ENCODE measurements at places on chromosomes 7 and 10. TPM values are rescaled to one million over a fixed set of nuclear protein-coding genes. Genes with fewer than 3 reads are reported as not detected.

CNPY1 gene
- total RNA-seq: not detected

PON3 gene
- 0.55 TPM for total RNA-seq

- no peak for DNase-seq
These were observed 11.5 kb downstream of the TPK1 start for GRCh38 chr7:144824360-144824759.

DNA sequence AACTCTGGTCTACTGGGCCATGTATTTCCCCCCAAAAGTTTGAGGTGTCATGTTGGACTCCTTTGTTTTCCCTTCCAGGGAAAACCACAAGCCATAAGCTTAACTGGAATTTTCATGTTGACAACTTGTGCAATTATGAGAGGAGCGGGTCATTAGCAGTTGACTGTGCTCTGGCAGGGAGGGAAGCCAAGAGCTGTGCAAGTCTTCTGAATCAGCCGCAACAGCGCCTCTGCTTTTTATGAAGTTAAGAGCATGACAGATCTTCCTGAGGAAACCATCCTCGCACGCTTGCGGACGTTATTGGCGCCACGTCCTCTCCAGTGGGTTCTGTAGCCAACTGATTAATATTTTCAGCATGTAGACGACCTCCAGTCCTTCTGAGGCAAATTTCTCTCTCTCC, 148.7 kb upstream of the MKI67 start:
- DNase-seq: no peak

CALHM3 gene
- total RNA-seq: not detected

UFSP1 gene
- 2.6 TPM for total RNA-seq

GRCh38 chr7:137657476-137658189, 189.1 kb downstream of the DGKI start:
- no peak for DNase-seq

LBX1 gene
- not detected for total RNA-seq

DNA sequence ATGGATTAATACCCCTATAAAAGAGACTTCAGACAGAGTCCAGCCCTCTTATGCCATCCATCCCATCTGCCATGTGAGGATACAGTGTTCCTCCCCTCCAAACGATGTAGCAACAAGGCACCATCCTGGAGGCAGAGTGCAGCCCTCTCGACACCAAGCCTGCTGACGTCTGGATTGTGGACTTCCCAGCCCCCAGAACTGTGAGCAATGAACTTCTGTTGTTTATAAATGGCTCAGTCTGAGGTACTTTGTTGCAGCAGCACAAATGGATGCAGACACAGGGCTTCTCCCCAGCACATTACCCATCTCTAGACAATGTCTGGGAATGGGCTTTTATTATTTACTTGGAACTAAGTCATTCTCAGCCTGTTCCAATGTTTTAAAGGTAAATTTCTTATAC, 195.6 kb downstream of the WDR37 start:
- DNase-seq: no peak

WNT2 gene
- total RNA-seq: 0.45 TPM

LRMDA gene
- total RNA-seq: 25.7 TPM

- peak; percentile 72 for DNase-seq
These were observed 472.1 kb upstream of the FOXK1 start for GRCh38 chr7:4209966-4210365.

C10orf95 gene
- total RNA-seq: not detected

ARHGAP22 gene
- 19.1 TPM for total RNA-seq

FFAR4 gene
- 0.12 TPM for total RNA-seq

ZNF277 gene
- total RNA-seq: 21.6 TPM

EZH2 gene
- total RNA-seq: 1.3 TPM

ADARB2 gene
- total RNA-seq: not detected

DNA sequence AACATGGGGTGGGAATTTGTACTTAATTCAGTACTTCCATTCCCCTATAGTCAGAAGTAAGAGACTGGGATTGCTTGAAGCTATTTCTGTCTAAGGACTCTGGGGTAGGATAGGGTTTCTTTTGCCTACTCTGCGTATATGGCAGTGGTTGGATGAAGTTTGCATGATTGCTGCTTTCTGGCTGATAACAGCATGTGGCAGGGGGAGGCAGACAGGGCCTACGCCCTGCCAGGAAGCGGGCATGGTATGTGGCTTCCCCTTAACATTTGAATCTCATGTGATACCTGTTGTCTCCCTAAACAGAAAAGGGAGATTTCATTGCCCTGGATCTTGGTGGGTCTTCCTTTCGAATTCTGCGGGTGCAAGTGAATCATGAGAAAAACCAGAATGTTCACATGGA, 57.1 kb downstream of the TACR2 start:
- no peak for DNase-seq

GRCh38 chr7:49638166-49638565, 135.3 kb upstream of the VWC2 start:
- DNase-seq: no peak

- DNase-seq: no peak
These were observed 13.8 kb downstream of the SUFU start for GRCh38 chr10:102517553-102517952.

GRK5 gene
- total RNA-seq: 112 TPM

GRCh38 chr7:16095171-16095950, 326.0 kb downstream of the CRPPA start:
- DNase-seq: no peak

DNA sequence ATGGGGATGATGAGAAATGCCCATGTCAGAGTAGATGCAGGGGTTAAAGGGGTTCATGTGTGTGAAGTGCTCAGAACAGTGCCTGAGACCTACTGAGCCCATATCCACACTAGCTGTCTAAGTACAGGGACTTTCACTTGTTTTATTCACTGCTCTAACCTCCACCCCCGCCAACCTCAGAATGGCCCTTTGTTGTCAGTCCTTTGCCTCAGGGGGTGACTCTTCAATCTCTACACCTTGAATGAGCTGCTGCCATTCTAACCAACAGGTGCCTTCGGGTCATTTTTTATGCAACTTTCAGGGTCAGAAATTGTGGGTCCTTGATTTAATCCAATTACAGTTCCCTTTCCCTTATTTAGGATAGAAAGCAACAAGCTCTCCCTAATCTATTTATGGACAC, 26.2 kb downstream of the VSTM4 start:
- DNase-seq: no peak

DNA sequence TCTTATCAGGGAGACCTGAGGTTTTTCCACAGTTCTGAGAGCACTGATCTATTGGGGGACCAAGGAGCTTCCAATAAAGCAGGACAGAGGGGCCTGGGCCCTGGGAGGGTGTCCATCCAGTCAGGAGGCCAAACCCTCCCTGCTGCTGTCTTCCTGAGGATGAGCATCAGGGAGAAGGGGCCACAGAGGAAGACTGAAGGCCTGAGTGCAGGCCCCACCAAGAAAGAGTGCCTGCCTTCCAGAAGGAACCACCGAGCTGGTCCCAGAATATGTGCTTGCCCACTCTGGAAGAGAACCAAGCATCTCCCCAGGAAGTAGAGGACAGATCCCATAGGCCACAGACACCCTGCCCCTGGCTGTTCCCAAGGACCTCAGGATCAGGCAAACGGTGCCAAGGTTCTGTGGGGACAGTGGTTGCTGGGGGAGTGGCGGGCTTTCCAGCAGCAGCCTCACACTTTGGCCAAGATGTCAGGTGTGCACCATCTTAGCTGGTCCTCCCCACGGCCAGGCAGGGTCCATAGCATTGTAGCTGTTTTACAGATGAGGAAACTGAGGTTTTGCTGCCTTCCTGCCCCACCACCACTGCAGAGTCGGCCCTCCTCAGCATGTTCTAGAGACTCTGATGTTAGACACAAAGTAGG, 199.4 kb downstream of the GRID1 start:
- peak; percentile 23 for DNase-seq

GRCh38 chr10:74150204-74150989, at the start of gene AP3M1:
AP3M1 (minus strand) TSS chr10:74150828; CDS start chr10:74138379, 12,449 bp downstream.
- peak; percentile 86 for DNase-seq

GRCh38 chr7:90092506-90092905, 61.8 kb upstream of the STEAP1 start:
- no peak for DNase-seq

DNA sequence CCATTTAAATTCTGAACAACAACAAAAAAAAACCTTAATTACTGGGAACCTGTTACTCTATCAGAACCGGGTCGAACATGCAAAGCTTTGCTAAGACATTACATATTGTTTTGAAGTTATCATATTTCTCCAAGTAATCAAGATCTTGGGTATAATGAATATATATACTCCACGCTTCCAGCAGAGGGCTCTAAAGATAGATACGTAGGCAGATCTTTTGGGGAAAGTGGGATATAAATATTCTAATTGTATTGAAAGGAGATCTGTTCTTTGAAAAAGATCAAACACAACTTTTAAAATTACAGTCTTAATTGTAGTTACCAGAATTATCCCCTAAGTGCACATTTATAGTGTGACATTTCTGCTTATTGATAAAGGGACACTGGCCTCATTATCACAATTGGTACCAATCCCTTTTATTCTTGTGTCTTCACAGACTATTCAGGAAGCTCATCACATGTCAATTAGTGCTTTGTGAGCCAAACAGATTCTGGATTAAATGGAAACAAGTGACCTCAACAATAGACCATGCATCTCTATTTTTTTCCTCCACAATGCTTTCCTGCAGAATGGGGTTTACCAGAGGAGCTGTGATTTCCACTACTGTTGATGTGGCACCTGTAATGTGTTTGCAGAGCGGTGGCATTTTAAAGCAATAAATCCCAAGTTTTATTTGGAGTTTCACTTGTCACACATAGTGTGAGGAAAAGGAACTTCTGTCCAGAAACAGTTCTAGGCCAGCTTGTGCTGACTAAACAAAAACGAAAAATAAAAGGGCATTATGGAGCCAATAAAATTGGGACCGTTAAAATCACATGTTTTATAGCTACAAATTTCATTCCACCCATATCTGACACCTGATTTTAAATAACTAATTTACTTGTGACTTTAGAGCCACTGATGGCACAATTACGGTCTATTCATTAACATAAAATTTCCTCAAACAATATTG, 122.4 kb downstream of the CTTNBP2 start:
- DNase-seq: no peak

DNA sequence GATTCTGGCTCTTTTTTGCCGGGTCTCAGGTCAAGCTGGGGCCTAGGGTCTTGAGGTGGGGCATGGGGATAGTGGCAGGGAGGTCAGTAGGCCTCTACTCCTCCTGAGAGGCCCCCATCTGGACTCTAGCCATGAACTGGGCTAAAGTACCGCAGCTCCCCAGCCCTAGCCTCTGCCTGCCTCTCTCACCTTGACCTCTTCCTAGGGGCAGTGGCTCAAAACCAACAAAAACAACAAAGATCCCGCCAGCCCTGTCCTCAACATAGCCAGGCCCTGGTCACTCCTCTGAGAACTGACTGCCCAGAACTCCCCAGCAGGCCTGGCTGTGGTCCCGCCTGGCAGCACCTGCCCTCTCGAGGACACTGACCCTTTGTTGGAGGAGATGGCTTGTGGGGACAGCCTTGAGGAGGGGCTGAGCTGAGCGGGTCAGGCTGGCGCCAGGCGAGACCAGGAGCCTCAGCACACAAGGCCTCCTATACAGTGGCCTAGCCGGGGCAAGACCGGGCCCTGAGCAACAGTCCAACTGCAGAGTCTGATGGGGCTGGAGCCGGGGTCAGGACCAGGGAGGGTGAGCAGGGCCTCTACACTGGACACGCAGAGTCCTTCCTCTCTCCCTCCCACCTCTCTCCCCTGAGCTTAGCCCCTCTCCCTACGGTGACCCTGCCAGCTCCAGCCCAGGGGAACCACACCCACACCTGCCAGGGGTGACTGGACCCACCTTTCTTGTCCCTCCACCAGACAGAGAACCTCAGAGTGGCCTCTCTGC, 11.6 kb upstream of the PPIF start:
- DNase-seq: no peak

Measured in aorta (tissue), 5 donors.